OCI-LY7 (cell line): ENCODE measurements at places on chromosomes 7 and 10. TPM values are rescaled to one million over a fixed set of nuclear protein-coding genes. Genes with fewer than 3 reads are reported as not detected.

The UPK3B gene
- 1.4 and 2.5 TPM in 2 replicates for total RNA-seq

The CTAGE4 gene
- not detected in 2 replicates for total RNA-seq

The DEPP1 gene
- not detected in 2 replicates for total RNA-seq

The CRPPA gene
- total RNA-seq: not detected in 2 replicates

The KLF14 gene
- total RNA-seq: not detected in 2 replicates

The FAM107B gene
- 398 and 422 TPM in 2 replicates for total RNA-seq

The TMEM209 gene
- 37.9 and 44.0 TPM in 2 replicates for total RNA-seq

The CASP7 gene
- 14.8 TPM in 2 replicates for total RNA-seq

The TRIL gene
- total RNA-seq: not detected in 2 replicates

The CLCN1 gene
- not detected in 2 replicates for total RNA-seq

The CDHR3 gene
- 0.30 and 0.42 TPM in 2 replicates for total RNA-seq

The SP8 gene
- not detected in 2 replicates for total RNA-seq

The RARRES2 gene
- total RNA-seq: not detected in 2 replicates

The GHRHR gene
- total RNA-seq: not detected in 2 replicates

The FAM25G gene
- not detected in 2 replicates for total RNA-seq

The PNLIP gene
- not detected in 2 replicates for total RNA-seq

The TSPAN33 gene
- 37.8 and 44.8 TPM in 2 replicates for total RNA-seq

The C10orf105 gene
- 0.09 and 0.15 TPM in 2 replicates for total RNA-seq

The ZNF862 gene
- 9.1 and 12.1 TPM in 2 replicates for total RNA-seq

The CASD1 gene
- 22.6 and 24.7 TPM in 2 replicates for total RNA-seq

The H2BK1 gene
- not detected in 2 replicates for total RNA-seq

The MACC1 gene
- 9.1 and 11.1 TPM in 2 replicates for total RNA-seq

The WDFY4 gene
- total RNA-seq: 80.0 and 85.6 TPM in 2 replicates

The HOGA1 gene
- total RNA-seq: 0.25 TPM in 1 of 2 replicates, not detected in the other

The ICA1 gene
- 0.49 and 0.50 TPM in 2 replicates for total RNA-seq

The FOXL3 gene
- total RNA-seq: not detected in 2 replicates

The SUMF2 gene
- 107 and 110 TPM in 2 replicates for total RNA-seq

The KIF11 gene
- 103 and 113 TPM in 2 replicates for total RNA-seq

The LRIT1 gene
- not detected in 2 replicates for total RNA-seq

The MORN4 gene
- total RNA-seq: 5.4 TPM in 2 replicates

The MARVELD1 gene
- total RNA-seq: 0.13 TPM in 1 of 2 replicates, not detected in the other

The CLRN3 gene
- not detected in 2 replicates for total RNA-seq

The CFTR gene
- not detected in 2 replicates for total RNA-seq

The ZKSCAN5 gene
- total RNA-seq: 13.7 and 14.5 TPM in 2 replicates

The RBP4 gene
- total RNA-seq: not detected in 2 replicates

The PTPN20 gene
- total RNA-seq: not detected in 2 replicates

The FAM25A gene
- not detected in 2 replicates for total RNA-seq

The PDE6C gene
- total RNA-seq: 0.13 TPM in 1 of 2 replicates, not detected in the other

The PDK4 gene
- total RNA-seq: not detected in 2 replicates

The ADIRF gene
- total RNA-seq: not detected in 2 replicates

The ZNF467 gene
- 0.40 TPM in 1 of 2 replicates, not detected in the other for total RNA-seq

The HSPA12A gene
- 3.3 and 3.7 TPM in 2 replicates for total RNA-seq

The R3HCC1L gene
- total RNA-seq: 38.8 TPM in 2 replicates

The ITGA8 gene
- not detected in 2 replicates for total RNA-seq

The TMEM254 gene
- total RNA-seq: not detected in 2 replicates

The C7orf33 gene
- total RNA-seq: not detected in 2 replicates
